Hippocampal formation (tissue), 2 donors: ENCODE measurements at places on chromosomes 6 and 20.
A peak's percentile ranks its signal among the peaks of the same experiment; 100 is the strongest.

GRCh38 chr20:41316602-41317545, 657 bp downstream of the ZHX3 start:
- peak; percentile 79 for DNase-seq

- DNase-seq = no peak
These were observed 100.9 kb downstream of the OPRM1 start for GRCh38 chr6:154139892-154140291.

- no peak for DNase-seq
These were observed 236.1 kb downstream of the KCNQ5 start for GRCh38 chr6:72857791-72858585.

- DNase-seq = no peak
These were observed 80.4 kb downstream of the GCLC start for GRCh38 chr6:53464483-53464882.

GRCh38 chr20:38982291-38982690, 20.1 kb downstream of the DHX35 start:
- DNase-seq = no peak

DNA sequence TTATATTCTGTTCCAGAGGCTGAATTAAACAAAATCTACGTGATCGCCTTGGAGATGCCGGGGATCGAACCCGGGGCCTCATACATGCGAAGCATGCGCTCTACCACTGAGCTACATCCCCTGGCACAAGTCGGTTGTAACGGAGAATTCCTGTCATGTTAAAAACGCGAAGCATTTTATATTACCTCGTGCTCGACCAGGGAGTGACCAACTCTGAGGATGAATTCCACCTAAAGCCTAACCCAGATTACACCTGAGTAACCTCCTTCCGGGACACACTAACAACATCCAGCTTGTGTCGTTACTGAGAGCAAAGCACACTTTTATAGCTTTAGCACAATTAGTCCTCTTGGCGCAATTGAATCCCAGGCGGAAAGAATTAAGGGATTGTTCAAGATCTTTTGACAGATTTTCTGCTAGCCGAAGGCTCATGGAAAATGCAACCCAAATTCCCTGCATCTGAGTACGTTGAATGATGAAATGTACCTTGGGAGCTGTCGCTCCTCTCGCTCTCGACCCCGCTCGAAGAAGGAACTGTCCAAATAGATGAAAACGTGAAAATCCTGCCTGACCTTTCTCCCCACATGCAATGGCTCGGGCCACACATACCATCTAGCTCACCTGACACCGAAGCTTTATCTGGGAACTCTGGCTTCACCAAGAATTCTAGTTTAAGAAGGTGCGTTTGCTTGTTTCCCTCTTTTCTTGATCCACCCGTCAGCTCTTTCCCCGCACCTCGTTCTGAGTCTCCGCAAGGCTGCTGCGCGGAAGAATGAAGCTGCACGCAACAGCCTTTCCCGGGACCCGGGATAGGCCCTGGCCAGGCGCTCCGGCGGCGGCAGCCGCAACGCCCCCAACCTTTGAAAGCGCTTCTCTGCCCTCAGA, 148.3 kb downstream of the GPX5 start:
- peak; percentile 16 for DNase-seq

DNA sequence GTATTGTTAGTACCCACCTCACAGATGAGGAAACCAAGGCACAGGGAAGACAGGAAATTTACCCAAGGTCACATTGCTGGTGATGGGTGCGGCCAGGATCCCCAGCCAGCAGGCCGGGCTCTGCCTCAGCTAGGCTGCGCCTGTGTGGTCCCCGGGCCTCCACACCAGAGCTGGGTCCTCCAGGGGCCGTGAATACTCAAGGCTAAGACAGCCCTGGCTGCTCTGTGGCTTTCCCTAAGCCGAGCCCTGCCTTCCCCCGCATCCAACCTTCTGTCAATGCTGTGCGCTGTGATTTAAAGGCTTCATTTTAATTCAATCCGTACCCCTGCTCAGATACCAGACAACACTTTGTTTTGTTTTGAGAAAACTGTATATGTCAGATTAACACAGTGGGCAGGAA, 246.7 kb downstream of the TTLL2 start:
- DNase-seq = no peak

GRCh38 chr20:46673394-46674252, 15.6 kb downstream of the TP53RK start:
- DNase-seq = no peak
